ENCODE measurements at places on chromosomes 6 and 20.

- no peak for DNase-seq
These were observed 79.0 kb downstream of the SYNJ2 start for GRCh38 chr6:158060455-158061360.

DNA sequence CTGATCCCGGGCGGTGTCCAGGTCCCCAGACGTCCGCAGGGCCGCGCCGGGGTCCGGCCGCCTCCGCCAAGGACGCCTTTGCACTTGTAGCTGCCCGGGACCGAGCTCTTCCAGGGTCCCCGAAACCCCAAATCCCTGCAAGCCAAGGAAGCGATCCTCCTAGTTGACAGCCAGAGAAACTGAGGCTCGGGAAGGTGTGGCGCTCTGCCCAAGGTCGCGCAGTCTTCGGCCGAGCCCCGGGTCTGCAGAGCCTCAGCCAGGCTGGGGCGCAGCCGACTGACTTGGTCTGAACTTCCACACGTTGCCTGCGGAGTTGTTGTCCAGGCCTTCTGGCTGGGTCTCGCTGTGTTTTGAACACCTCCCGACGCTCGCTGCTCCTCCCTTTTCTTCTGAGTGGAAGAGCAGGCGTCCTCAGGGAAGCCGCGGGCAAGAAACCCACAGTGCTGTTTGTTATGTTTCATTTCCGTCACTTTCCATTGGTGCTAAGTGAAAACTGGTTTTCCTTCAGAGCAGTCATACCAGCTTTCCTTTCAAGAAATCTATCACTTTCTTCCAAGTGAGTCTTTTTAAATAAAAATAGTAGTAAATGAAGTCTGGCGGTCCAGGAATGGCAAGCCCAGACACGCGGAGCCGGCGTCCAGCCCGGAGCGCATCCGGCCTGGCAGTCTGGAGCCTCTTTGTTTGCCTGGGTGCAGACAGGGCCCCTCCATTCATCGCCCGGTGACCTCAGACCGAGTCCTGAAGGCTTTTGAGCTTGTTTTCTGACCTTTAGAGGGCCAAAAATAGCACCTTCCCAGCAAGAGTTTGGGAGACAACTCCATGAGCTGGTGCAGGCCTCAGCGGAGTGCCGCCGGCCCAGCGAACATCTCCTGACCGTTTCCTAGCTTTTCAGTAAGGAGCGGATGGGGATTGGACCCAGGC lies 698 bp downstream of the FAM210B start:
- DNase-seq, result no peak

GRCh38 chr6:148674306-148674705 lies 72.5 kb upstream of the UST start:
- DNase-seq, result no peak

- DNase-seq, result no peak
These were observed 23.3 kb downstream of the EDN1 start for GRCh38 chr6:12313306-12313991.

DNA sequence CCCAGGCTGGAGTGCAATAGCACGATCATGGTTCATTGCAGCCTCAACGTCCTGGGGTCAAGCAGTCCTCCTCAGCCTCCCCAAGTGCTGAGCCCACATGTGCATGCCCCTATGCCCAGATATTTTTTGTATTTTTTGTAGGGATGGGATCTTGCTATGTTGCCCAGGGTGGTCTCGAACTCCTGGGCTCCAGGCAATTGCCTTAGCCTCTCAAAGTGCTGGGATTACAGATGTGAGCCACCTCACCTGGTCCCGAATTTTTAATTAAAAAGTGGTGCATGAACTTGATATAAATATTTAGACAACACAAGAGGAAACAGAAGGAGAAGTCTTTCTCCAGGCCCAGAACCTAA lies 7.1 kb upstream of the RNF114 start:
- DNase-seq, result no peak

DNA sequence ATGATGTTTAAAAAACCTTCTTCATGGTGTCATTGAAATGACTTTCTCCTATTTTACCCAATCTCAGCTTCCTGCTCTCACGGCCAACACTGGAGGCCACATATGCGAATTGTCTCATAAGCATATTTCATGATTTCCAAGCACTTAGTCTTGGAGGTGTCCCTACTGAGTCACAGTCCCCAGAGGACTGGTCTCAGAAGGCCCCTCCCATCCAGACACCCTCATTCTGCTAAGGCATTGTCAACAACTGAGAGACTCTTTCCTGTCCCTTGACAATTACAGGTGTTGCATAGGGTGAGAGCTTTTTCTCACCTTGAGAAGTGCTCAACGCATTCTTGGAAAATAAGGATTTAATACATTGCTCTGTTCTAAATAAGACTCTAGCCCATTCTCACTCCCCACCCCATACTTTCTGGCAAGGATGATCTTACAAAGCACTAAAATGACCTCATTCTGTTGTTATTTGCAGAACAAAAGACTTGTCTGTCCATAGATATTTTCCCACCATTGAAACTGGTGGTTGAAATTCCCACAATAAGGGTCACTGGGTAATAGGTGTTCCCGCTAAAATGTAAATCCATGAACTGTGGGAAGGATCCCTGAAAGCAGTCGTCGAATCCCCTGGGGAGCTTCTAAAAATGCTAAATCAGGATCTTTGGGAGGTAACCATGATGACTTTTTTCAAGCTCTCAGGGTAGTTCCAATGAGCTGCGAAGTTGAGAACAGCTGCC lies 32.3 kb upstream of the SLC22A23 start:
- DNase-seq, result no peak

All from stimulated activated CD4-positive, alpha-beta T cell treated with anti-CD3 and anti-CD28 coated beads, Interleukin-4, amount 100 ng/mL, for 4 hours (primary cell).